ENCODE measurements at places on chromosomes 16 and 17. TPM values are rescaled to one million over a fixed set of nuclear protein-coding genes. Genes with fewer than 3 reads are reported as not detected.
A peak's percentile ranks its signal among the peaks of the same experiment; 100 is the strongest.

GRCh38 chr16:1310832-1311200 is 1.4 kb downstream of the UBE2I start:
- no peak for DNase-seq

DNA sequence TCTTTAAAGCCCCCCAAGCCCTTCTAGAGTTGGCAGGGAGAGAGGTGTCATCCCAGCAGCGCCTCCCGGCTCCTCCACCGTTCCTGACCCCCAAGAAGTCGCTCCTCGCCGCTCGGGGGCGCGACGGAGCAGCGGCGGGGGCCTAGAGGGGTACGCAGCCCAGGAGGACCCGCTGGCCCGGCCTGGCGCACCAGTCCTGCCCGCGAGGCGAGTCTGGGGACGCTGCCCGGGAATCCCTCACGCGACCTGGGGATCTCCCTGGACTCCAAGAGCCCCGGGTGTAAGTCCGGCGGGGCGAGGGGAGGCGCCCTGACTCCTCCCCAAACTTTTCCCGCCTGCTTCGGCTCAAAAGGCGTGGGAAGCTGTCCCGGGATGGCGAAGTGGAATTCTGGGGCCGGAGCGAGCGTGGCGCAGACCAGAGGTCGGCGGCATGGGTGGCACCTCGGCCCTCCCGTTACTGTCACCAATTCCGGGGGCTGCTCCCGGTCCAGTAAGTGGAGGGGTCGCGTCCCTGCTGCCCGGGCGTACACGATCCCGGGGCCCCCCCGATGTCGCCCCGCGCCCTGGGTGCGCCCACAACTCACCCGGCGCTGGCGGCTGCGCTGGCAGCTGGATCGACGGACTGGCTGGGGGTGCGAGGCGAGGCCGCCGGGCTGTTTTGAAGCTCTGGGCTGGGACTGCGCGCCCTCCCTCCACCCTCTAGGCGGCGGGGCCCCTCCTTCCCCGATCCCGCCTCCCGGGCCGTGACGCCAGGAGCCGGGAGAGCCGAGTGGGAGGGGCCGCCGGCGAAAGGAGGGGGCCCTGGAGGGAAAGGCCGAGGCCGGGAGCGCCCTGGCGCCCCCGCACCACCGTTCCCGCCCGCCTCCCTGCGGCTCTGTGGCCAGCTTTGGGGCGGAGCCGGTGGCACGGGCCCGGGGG is at the start of gene EMP2:
EMP2 (minus strand) TSS at position 634 of the 918 bp plus-strand sequence. CDS start 32,981 bp downstream, outside the sequence.
- peak; percentile 43 for DNase-seq

GRCh38 chr17:27283060-27283459 is 10.9 kb upstream of the WSB1 start:
- no peak for DNase-seq

- no peak for DNase-seq
These were observed 770 bp downstream of the CCNF start for GRCh38 chr16:2429771-2430663.

GRCh38 chr16:66682271-66682670 is 14.3 kb downstream of the CMTM4 start:
- no peak for DNase-seq

DNA sequence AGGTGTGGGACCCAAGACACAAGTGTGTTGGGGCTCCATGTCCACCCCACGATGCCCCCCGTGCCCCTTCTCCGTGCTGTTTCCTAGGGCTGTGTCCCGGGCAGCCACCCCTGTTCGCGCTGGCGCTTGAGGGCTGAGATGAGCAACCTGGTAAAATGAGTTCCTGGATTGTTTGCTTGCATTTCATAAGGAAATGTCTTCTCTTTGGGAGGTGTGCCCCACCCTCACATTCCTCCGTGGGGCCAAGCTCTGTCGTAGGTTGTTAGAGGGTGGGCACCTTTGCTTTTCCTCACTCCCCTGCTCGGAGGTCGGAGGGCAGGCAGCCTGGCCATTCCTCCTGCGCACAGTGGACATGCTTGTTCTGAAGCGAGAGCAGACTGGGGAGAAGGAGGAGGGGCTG is 171.3 kb upstream of the CHMP6 start:
- no peak for DNase-seq

The SLC9A5 gene
- 0.39 TPM for total RNA-seq

The SPSB3 gene
- total RNA-seq = 54.2 TPM

The TBC1D3 gene
- not detected for total RNA-seq
